Stimulated activated effector memory CD8-positive, alpha-beta T cell treated with anti-CD3 and anti-CD28 coated beads, Interleukin-12 subunit alpha, Interleukin-12 subunit beta, amount 100 ng/mL, for 72 hours (primary cell): ENCODE measurements at places on chromosomes 5 and 9.

DNA sequence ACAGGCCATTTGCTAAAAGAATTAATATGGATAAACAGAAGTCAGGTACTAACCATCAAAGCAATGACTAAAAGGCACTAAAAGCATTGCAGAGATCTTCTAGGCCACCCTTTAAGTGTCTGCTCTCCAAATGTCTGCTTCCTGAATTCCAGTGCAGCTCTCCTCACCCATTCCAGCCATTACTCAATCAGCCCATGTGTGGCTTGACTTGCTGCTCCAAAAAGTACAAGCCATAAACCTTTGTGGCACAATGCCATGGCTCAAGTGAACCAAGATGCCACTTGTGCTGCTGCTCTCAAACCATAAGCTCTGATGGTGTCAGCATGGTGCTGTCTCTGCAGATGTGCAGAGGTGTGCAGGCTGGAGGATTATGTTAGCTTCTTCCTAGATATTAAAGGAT is 290.2 kb upstream of the POU5F2 start:
- no peak for DNase-seq

- no peak for DNase-seq
These were observed 4.5 kb upstream of the OTULIN start for GRCh38 chr5:14659821-14660607.

- DNase-seq: no peak
These were observed 30.3 kb downstream of the VCP start for GRCh38 chr9:35042081-35042604.

DNA sequence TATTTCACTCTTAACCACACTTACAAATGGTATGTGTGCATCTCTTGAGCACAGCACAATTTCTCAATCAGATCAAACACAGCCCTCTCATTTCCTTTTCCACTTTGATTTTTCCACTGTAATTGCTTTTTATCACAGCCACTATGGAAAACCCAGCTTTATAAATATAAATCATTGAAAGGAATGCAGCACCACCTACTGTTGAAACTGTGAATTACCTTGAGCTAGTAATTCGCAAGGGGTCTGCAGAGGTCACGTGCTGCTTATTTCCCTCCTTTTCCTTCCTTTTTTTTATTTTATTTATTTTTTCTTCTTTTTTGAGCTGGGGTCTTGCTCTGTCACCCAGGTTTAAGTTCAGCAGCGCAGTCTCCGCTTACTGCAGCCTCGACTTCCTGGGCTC is 76.9 kb downstream of the CDH6 start:
- no peak for DNase-seq

- DNase-seq: no peak
These were observed 17.0 kb upstream of the ADAM19 start for GRCh38 chr5:157592594-157592993.

DNA sequence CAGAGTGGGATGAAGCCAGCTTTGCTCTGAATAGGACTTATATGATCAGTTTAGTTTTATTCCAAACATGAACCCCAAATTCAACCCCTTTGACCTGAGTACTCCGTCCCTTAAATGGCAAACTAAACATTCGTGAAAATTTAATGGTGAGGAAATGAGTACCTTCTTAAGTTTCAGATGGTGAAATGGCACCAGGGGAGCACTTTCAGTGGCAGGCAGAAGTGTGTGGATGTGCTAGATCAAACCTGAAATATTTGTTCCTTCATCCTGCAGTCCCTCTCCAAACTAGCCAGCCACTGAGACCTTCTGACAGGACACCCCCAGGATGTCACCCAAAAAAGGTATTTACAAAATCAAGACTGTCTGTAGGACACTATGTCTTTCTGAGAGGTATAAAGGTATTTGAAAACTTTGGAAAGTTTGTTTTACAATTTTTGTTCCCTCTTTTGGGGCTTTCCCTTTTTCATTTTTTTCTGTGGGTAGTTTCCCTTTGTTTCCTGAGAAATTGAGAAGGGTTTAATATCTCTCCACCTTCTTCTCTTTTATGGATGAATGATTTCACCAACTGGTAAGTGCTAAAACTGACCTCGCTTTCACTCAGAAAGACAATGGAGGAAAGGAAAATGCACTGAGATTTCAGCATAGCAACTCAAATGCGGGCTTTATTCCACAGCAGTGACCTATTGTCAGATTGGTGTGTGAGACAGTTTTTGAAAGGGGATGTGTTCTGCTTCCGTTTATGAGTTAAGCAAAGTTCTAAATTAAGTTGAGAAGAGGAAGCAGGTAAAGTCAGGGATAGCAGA is 127.1 kb downstream of the TMC1 start:
- DNase-seq: no peak

GRCh38 chr9:90099262-90099963 is 494.6 kb downstream of the GADD45G start:
- no peak for DNase-seq

DNA sequence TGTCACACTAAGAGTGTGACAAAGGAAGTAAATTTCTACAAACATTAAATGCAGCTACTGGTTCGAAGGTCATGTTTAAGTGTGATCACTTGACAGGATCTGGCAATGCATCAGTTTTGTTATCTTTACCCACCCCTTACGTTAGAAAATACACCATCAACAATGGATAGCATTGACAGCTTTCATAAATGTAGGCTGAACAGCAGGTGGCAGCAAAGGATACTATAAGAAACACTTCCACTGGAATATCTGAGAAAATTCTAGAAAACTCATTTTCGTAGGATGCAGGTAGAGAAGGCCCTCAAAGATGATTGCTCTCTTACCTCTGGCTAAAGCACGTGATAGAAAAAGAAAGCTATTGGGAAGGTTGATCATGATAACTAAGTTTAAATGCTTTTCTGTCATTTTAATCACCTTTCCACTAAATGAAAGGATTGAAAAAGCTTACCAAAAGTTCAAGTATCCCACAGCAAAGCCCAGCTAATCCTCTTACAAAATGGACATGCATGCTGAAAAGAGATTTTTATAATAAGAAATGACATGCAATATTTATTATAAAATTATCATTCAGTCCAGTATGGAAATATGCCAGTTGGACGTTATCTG is 292.5 kb downstream of the PARP8 start:
- no peak for DNase-seq

- no peak for DNase-seq
These were observed 374.8 kb downstream of the NFIB start for GRCh38 chr9:13939134-13939533.

DNA sequence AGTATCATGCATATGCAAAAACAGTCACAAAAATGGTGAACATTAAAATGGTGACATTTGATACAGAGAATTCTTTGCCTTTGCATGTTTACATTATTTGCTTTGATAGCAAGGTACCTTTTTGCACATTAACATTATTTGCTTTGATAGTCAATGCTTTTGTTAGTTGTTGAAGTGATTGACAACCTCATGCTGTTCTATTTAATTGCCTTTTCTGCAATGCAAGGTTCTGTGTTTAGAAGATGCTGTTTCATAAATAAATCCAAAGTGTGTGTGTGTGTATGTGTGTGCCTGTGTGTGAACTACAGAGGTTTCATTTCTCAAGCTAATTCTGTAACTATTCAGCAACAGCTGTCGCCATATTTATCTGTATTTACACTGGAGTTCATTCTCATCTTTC is 668.7 kb downstream of the NR2F1-AS1 start:
- no peak for DNase-seq

DNA sequence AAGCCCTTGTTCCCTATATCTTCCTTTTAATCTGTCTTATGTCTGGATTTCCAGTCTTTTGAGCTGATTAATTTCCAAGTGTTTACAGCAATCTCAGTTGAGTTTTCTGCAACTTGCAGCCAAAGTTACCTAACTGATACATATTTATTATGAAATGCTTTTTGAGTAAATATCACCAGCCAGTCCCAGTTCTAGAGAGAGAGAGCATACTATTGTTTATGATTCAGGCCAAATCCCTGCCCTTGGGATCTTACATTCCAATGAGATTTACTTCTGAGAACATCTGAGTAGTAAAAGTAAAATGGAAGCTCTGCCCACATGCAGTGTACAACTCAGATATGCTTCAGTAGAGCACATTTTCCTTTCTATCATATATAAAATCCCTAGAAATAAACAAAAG is 661.7 kb downstream of the KCTD16 start:
- DNase-seq: no peak

DNA sequence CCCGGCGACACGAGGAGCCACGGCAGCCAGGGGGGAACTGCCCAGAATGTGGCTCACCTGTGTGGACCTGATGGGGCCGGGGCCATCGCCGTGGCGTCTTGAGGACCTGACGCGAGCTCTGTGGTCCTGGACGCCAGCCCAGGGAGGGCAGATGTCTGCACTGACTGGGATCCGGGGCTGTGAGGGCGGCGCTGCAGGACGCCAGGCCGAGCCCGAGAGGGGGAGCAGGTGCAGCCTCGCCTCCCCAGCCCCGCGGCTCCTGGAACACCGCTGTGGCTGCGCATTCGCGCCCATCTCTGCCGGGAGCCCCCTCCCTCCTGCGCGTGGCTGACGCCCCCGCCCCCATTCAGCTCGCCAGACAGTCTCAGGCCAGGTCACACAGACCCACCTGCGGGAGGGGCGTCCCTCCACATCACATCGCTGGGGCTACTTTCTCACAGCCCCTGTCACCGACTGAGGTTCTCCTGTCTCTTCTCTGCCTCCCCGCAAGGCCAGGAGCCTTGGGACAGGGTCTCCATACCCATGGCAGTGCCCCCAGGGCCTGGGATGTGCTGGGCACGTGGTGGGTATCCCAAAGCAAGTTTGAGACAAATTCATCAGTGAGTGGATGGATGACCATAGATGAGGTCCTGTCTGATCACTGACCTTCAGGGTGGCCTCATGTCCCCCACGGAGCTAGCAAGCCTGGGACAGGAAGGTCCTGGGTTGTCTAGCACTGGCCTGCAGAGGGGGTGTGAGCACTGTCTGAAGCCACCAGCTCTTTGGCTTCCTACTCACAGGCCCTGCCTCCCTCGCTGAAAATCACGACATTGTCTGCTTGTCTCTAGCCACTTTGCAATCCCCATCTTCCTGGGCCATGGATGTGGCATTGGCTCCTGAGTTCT is 47.3 kb downstream of the RASGEF1C start:
- DNase-seq: no peak

- DNase-seq: no peak
These were observed 7.3 kb downstream of the GPR21 start for GRCh38 chr9:123040801-123041200.

- no peak for DNase-seq
These were observed 26.1 kb downstream of the ADAMTS2 start for GRCh38 chr5:179319123-179319522.

- DNase-seq: no peak
These were observed 2.4 kb downstream of the TLR4 start for GRCh38 chr9:117706421-117707116.

DNA sequence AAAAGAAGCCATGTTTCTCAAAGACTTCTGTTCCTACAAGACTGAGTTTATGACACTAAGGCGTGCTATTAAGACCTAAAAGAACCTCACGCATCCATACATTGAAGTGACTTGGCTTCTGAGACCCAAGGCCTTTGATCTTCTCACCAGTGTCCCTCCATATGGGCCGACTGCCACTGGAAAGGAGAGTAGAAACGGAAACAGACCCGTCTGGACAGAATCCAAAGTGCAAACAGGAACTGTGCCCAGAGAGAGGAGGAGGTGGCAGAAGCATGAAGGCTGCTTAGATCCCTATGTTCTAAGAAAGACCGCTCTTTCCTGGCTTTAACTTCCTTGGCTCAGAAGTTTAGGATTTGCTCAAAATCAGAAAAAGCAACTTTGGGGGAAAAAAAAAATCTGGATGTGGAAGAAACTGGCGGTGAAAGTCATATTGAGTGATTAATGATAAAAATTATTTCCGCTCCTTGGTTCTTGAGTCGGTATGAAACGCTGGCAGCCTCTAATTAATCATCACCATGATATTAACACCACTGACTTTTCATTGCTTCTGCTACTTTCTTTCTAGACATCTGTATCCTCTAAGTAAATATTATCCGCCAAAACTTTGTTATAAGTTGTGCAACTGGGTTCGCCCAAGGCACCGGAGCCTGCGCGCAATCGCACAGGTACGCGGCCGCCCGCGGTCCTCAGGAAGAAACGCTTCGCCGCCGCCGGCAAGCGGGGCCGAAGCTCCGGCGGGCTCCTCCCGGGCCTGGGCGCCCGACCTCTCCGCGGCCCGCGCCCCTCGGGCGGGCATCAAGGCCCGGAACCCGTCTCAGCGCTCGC is 726 bp downstream of the DAP start:
- no peak for DNase-seq

- no peak for DNase-seq
These were observed 42.2 kb upstream of the TNFSF8 start for GRCh38 chr9:114972510-114973136.

DNA sequence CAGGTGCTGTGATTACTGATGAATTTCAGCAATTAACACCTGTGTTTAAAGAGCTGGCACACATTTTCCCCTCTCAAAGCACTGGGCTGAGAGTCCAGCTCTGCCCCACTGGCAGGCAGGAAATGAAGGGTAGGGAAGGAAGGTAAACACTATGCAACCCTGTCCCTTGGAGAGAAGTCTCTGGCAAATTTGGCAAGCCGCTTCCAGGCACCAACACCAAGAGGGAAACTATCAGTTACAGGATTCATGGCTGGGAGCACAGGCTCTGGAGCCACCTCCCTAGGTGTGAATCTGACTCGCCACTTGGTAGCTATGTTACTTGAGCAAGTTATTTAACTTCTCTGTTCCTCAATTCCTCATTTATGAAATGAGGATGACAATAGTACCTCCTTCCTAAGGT is 3.3 kb downstream of the ANKS6 start:
- DNase-seq: no peak

GRCh38 chr9:109779711-109780452 is at the start of gene PALM2AKAP2:
TSS of gene PALM2AKAP2 (plus strand) at chr9:109780198. CDS start at chr9:109780489, 291 bp downstream.
- DNase-seq: no peak

DNA sequence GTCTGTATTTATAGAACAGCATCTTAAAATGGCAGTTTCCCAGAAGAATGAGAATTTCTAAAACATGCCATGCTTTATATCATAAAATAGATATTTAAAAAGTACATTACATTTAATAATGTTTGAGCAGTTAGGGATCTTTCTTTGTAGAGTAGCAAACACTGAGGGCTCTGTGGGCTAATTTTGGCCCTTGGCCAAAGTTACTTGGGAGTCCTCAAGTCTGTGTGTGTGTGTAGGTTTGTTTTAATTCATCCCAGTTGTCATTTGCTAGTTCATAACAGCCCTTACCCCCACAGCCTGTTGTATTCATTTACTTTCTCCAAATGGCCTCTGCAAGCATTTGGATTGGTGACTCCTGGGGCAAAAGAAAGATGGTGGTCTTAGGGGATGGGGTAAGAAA is 576.4 kb upstream of the SGCD start:
- no peak for DNase-seq

GRCh38 chr5:176447591-176447977 is 601 bp upstream of the FAF2 start:
- DNase-seq: no peak
